ENCODE measurements at places on chromosomes 5 and 9.

DNA sequence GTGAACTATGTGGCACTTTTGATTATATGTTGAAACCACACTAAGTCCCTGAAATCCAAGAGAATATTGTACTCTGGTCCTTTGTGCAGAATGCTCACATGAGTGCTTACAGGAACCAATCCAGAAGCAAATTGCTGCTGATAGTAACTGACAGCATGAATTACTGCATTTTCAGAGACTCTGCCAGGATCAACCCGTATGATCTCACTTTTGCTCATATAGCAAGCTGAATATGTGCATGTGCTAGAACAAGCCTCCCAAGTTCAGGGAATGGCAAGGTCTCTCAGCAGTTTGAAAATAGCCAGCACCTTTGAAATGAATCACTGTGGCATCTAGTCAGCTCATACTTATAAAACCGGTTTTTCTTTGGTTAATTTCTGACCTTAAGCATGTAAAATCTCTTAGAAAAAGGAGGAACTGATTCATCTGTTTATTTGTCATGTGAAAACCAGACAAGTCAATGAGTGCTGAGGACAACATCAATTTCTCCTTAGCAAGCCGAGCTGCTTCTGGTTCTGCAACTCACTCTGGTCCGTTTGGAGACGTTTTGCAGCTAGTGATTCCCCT, 215.7 kb upstream of the ELL2 start:
- H3K4me3 ChIP-seq: no peak overlapping the region
- H3K36me3 ChIP-seq: no peaks in the 10 kb centered on the region
- no peak for DNase-seq
- no peaks in the 10 kb centered on the region for H3K4me1 ChIP-seq
- H3K27me3 ChIP-seq: peaks cover 4% of the 10 kb centered on the region

DNA sequence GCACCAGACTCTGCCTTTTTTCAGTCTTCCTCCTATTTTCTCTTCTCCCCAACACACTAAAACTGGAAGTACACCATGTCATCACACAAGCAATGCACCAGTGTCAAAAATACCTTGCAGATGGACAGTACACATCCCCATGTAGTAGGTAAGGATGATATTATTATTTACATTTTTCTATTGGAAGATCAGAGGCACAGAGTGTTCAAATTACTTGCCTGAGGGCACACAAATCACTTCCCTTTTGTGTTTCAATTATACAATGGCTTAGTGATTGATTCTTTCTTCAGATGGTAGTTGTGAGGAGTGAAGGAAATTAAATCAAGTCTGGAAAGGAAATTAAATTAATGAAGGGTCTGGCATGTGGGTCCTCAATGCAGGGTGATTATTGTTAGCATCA, 39.6 kb downstream of the CTSL start:
- H3K4me1 ChIP-seq: no peaks in the 10 kb centered on the region
- H3K4me3 ChIP-seq: no peak overlapping the region
- no peaks in the 10 kb centered on the region for H3K36me3 ChIP-seq
- no peak for DNase-seq
- no peaks in the 10 kb centered on the region for H3K27me3 ChIP-seq

GRCh38 chr9:119088002-119088547, 281.2 kb downstream of the BRINP1 start:
- H3K27ac ChIP-seq: no peak overlapping the region
- no peak for DNase-seq
- H3K4me1 ChIP-seq: no peaks in the 10 kb centered on the region
- H3K36me3 ChIP-seq: no peaks in the 10 kb centered on the region
- H3K4me3 ChIP-seq: no peak overlapping the region

DNA sequence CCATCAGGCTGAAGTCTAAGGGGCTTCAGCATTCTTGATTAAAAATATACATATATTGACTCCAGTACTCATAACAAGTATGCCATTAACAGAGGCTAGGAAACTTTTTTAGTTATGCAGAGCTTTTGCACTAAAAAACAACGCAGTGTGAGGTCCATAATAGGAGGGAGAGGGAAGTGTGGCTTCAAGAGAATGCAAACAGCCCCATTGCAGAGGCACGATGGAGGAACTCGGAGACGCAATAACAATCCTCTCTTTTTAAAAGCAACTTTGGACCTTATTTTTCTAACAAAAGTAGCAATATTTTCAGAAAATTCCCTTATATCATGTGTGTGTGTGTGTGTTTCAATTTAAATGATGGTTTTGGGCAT, 150.0 kb upstream of the PTCH1 start:
- H3K4me1 ChIP-seq: no peaks in the 10 kb centered on the region
- peaks cover 22% of the 10 kb centered on the region for H3K27me3 ChIP-seq
- H3K36me3 ChIP-seq: no peaks in the 10 kb centered on the region
- H3K27ac ChIP-seq: no peak overlapping the region
- H3K4me3 ChIP-seq: no peak overlapping the region

- no peaks in the 10 kb centered on the region for H3K27me3 ChIP-seq
- H3K27ac ChIP-seq: peak overlapping the region; percentile 16
- DNase-seq: no peak
- H3K4me3 ChIP-seq: no peak overlapping the region
- no peaks in the 10 kb centered on the region for H3K4me1 ChIP-seq
- no peaks in the 10 kb centered on the region for H3K36me3 ChIP-seq
Observed at GRCh38 chr5:80059354-80059980, 24.3 kb downstream of the THBS4 start.

GRCh38 chr9:36399980-36400331, at the start of gene RNF38:
RNF38 (minus strand) TSS chr9:36400269; CDS start chr9:36400108, 161 bp downstream.
- no peak for DNase-seq
- peak within 1 kb of the TSS; percentile 96 for H3K4me3 ChIP-seq
- H3K27ac ChIP-seq: peak within 1 kb of the TSS; percentile 93
- no peaks in the 10 kb centered on the region for H3K27me3 ChIP-seq
- H3K4me1 ChIP-seq: peaks cover 22% of the 10 kb centered on the region

DNA sequence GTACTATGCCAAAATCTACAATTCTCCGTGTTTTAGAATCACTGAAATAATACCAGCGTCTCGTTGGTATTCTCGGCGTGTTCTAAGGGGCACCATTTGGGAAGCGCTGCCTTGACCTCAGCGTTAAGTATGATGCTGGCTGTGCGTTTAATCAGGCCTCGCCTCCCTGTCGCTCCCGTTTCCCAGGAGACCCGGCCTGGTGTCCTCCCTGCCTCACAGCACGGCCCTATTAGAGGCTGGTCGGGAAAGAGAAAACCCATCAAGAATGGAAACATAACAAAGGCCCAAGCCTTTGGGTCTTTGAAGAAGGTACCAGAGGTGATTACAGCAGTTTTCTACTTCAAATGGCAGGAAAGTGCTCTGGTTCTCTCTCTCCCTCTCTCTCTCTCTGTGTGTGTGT, 30.0 kb downstream of the GFPT2 start:
- no peak overlapping the region for H3K27ac ChIP-seq
- DNase-seq: no peak
- H3K4me1 ChIP-seq: no peaks in the 10 kb centered on the region
- no peaks in the 10 kb centered on the region for H3K36me3 ChIP-seq
- H3K27me3 ChIP-seq: peaks cover 13% of the 10 kb centered on the region
- no peak overlapping the region for H3K4me3 ChIP-seq

DNA sequence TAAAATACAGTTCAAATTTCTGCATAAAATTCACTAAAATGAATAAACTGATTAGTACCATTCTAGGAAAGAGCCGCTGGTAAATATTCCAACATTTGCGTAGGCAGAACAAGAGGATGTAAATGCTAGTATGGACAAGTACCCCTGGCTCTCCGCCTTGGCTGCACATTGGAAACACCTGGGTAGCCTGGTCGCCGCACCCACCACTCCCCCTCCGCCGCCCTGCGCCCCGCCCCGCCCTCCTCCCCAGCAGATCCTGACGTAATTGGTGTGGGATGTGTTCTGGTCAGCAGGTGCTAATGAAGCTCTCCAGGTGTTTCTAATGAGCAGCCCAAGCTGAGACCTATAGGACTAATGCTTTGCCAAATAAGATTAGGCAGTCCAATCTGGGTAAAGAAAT, 225.7 kb downstream of the FRMD3 start:
- H3K27ac ChIP-seq: no peak overlapping the region
- H3K27me3 ChIP-seq: no peaks in the 10 kb centered on the region
- DNase-seq: no peak

DNA sequence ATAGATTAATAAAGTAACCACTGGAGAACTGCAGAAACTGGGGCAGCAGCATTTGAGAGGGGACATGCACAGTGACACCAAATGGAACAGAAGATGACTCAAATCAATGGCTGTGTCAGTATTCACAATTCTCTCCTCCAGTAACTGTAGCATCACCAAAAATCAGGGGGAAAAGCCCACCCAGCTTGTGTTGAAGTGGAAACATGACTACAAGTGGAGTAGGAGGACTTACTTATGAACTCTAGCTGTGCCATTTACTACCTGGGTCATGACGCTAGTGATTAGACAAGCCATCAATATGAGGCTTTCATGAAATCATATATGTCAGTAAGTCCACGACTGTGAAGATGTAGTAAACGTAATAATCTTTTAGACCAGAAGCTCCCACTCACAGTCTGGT, 199.8 kb upstream of the PTGER4 start:
- DNase-seq: no peak
- no peak overlapping the region for H3K4me3 ChIP-seq
- H3K27ac ChIP-seq: no peak overlapping the region
- peaks cover 16% of the 10 kb centered on the region for H3K4me1 ChIP-seq
- peaks cover 8% of the 10 kb centered on the region for H3K27me3 ChIP-seq

DNA sequence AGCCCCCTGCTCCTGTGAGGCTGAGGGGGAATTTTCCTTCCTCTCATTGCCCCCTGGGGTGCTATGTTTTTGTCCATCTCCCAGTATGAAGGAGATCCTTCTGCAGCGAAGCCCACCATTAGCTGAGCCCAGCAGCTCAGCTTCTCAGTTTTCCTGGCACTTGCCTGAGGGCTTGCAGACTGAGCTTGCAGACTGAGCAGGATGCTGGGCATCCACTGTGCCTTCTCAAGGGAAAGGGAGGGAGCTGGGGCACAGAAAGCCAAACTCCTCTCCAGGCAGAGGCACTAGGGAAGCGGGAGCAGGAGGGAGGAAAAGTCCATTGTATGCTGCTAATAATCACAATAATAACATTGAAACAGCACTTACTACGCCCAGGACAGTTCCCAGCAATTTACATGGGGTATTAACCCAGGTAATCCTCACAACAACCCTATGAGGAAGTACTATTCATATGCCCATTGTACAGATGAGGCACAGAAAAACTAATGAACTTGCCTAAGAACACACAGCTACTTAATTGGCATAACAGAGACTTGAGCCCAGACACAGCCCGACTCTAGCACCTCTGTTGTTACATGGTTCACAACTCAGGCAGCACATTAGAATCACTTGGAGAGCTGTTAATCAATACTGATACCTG, 86.9 kb upstream of the SSBP2 start:
- DNase-seq: no peak
- H3K27me3 ChIP-seq: no peaks in the 10 kb centered on the region
- H3K27ac ChIP-seq: no peak overlapping the region
- no peaks in the 10 kb centered on the region for H3K36me3 ChIP-seq

GRCh38 chr5:92676215-92677165, 904.5 kb downstream of the NR2F1-AS1 start:
- H3K27ac ChIP-seq: no peak overlapping the region
- H3K4me1 ChIP-seq: no peaks in the 10 kb centered on the region
- H3K4me3 ChIP-seq: no peak overlapping the region
- DNase-seq: no peak
- no peaks in the 10 kb centered on the region for H3K36me3 ChIP-seq

DNA sequence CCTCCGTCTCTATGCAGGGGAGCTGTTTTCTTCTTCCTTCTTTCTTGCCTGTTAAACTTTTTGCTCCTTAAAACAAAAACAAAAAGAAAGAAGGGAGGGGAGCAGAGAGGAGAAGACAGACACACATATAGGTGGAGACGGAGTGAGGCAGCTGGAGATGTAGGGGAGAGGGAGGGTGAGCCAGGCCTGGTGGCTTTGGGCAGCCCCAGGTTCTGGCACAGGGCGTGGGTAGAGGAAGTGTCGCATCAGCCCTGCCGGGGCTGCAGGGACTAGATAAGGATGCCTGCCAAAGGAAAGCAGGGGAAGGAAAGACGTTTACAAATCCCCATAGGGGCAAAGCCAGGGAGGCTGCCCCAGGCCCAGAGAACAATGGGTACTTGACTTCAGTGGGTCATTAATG, 38.7 kb upstream of the PTGS1 start:
- H3K4me1 ChIP-seq: peaks cover 2% of the 10 kb centered on the region
- DNase-seq: no peak
- peaks cover 10% of the 10 kb centered on the region for H3K36me3 ChIP-seq
- no peak overlapping the region for H3K27ac ChIP-seq

- H3K27ac ChIP-seq: peak overlapping the region; percentile 98
- peak overlapping the region; percentile 97 for H3K4me3 ChIP-seq
- H3K27me3 ChIP-seq: no peaks in the 10 kb centered on the region
- H3K4me1 ChIP-seq: peaks cover 57% of the 10 kb centered on the region
Observed at GRCh38 chr9:86353655-86354010, 577 bp downstream of the TUT7 start.

GRCh38 chr5:19886123-19886917, 101.7 kb downstream of the CDH18 start:
- H3K4me3 ChIP-seq: no peak overlapping the region
- H3K4me1 ChIP-seq: no peaks in the 10 kb centered on the region
- DNase-seq: no peak
- no peaks in the 10 kb centered on the region for H3K36me3 ChIP-seq
- no peaks in the 10 kb centered on the region for H3K27me3 ChIP-seq
- H3K27ac ChIP-seq: no peak overlapping the region

DNA sequence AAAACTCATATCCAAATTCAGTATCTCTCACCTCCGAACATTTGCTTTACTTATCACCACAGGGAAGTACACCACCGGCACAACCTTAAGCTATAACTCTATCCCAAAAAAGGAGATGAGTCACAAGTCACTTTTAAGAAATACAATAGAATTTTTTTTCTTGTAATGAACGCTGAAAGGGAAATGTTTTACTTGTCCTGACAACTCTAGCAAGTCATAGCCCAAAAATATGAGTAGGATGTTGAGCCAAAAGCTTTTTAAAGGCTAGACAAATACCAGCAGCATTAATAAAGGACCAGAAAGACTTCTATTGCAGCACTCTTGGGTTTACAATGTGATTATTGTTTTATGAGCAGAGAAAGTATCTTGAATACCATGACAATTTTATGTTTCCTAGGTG, 147.3 kb upstream of the FST start:
- no peaks in the 10 kb centered on the region for H3K36me3 ChIP-seq
- no peak for DNase-seq
- no peak overlapping the region for H3K4me3 ChIP-seq
- H3K27ac ChIP-seq: no peak overlapping the region
- H3K4me1 ChIP-seq: no peaks in the 10 kb centered on the region

GRCh38 chr5:1366514-1366913, 21.6 kb upstream of the CLPTM1L start:
- H3K27me3 ChIP-seq: peaks cover 13% of the 10 kb centered on the region
- peak overlapping the region; percentile 33 for H3K4me3 ChIP-seq

GRCh38 chr9:11933926-11934325, 759.3 kb upstream of the TYRP1 start:
- no peak for DNase-seq
- no peaks in the 10 kb centered on the region for H3K27me3 ChIP-seq
- H3K4me3 ChIP-seq: no peak overlapping the region

All from naive B cell (primary cell).